ENCODE measurements at places on chromosomes 12 and 14. TPM values are rescaled to one million over a fixed set of nuclear protein-coding genes. Genes with fewer than 3 reads are reported as not detected.

Gene KLRF1
- total RNA-seq: not detected

Gene CAPZA3
- total RNA-seq: not detected

Gene OR4E2
- total RNA-seq: not detected

Gene OTX2
- total RNA-seq: not detected

Gene AICDA
- total RNA-seq: not detected

Gene NXPH4
- 4.3 TPM for total RNA-seq

GRCh38 chr12:66235626-66236281, 46.7 kb downstream of the IRAK3 start:
- DNase-seq: peak; percentile 18

DNA sequence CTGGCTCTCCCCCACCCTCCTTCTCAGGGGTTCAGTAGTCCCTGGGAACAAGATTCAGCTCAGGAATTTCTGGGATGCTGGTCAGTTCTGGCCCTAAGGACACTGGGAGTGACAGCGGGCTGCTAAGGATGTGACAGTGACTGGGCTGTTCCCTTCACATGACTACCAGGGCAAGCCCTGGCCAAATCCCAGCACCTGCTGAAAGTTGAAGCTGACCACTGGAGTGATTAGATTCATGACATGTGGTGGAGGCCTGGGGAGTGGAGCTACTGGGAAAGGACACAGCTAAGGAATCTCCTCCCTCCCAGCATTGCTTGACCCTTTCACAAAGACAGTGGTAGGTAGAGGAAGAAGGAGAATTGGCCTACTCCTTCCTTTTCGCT, 204.9 kb downstream of the DAD1 start:
- peak; percentile 74 for DNase-seq

- no peak for DNase-seq
Measured at GRCh38 chr12:44441155-44441554, 435.0 kb downstream of the NELL2 start.

GRCh38 chr12:106321139-106321850, 18.8 kb downstream of the TCP11L2 start:
- peak; percentile 40 for DNase-seq

- no peak for DNase-seq
Measured at GRCh38 chr14:25988536-25988935, 609.3 kb downstream of the NOVA1 start.

- DNase-seq: no peak
Measured at GRCh38 chr12:19778797-19779196, 339.5 kb downstream of the AEBP2 start.

GRCh38 chr12:128707488-128707887, 116.3 kb downstream of the SLC15A4 start:
- no peak for DNase-seq

- peak; percentile 69 for DNase-seq
Measured at GRCh38 chr14:68089146-68089731, 269.7 kb downstream of the RAD51B start.

GRCh38 chr12:112514926-112515642, 96.3 kb downstream of the PTPN11 start:
- DNase-seq: no peak

GRCh38 chr12:47725893-47726292, 603 bp upstream of the ENDOU start:
- peak; percentile 83 for DNase-seq

GRCh38 chr12:2291182-2291832, 238.5 kb downstream of the CACNA1C start:
- peak; percentile 52 for DNase-seq

Data from myocyte (in vitro differentiated cells).